ENCODE measurements at places on chromosomes 13 and 19.

GRCh38 chr13:79647533-79647932 is 166.6 kb downstream of the NDFIP2 start:
- DNase-seq: no peak

GRCh38 chr19:15112385-15112784 is 5.2 kb downstream of the SYDE1 start:
- no peak for DNase-seq

GRCh38 chr19:32555786-32556185 is 25.2 kb upstream of the PDCD5 start:
- no peak for DNase-seq

DNA sequence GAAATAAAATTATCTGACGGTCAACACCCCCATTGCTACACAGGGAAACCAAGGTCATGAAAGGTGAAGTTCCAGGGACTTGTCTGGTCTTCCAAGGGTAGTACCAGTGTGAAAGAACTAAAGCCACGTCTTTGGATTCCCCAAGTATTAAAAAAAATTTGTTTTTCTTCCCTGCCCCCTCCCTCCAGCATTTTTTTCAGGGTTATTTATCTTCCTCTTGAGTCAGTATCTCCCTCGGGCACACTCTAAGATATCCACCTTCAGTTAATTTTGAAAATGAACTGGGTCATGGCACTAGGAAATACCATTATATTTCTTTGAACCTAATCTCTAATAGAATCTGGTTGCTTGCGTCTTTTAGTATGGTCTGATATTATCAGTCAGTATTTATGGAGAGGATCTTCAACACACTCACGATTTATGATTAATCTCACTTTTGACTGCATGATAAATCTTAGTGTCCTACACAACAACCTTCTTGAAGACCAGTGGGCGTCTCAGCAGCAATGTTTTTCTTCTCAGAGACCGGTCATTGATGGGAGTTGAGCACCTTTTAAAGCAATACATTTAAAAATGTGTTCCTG is 9.1 kb downstream of the ATP8A2 start:
- DNase-seq: no peak

- DNase-seq: no peak
Measured at GRCh38 chr19:19670070-19670551, 1.5 kb downstream of the ZNF101 start.

GRCh38 chr13:31437975-31438374 is 238.2 kb downstream of the B3GLCT start:
- DNase-seq: no peak

DNA sequence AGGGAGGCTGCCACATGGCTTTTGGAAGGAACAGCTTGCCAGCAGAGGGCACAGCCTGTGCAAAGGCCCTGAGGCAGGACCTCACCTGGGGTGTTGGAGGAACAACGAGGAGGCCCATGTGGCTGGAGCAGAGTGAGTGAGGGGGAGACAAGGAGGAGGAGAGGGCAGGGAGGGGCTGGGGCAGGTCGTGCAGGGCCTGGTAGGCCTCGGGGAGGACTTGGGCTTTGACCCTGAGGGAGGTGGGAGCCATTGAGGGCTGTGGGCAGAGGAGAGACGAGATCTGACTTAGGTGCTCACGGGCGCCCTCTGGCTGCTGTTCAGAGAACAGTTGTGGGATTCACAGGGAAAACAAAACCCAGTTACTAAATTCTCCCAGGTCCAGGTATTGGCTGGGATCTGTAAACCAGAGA is 25.2 kb downstream of the ZNRF4 start:
- DNase-seq: no peak

- no peak for DNase-seq
Measured at GRCh38 chr13:102255409-102255808, 146.4 kb downstream of the FGF14 start.

GRCh38 chr19:38850976-38851621 is 1.3 kb upstream of the HNRNPL start:
- DNase-seq: peak; percentile 88

DNA sequence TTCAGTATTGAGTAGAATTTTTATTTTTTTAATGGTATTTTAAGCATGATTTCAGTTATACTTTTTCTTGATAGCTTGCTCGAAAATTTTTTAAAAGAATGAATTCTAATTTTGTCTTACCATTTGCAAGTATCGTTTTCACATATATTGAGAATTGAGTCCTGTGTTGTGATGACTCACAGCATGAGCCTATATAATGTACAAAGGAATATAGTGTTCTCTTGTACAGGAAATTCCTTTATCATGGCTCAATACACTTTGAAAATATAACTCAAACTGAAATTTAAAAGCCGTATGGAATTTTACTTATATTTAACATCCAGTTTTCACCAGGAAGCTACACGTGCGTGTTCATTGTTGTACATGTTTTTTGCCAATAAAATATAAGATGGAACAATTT is 161.1 kb upstream of the TMTC4 start:
- DNase-seq: no peak

GRCh38 chr19:7507884-7508283 is 8.0 kb upstream of the ZNF358 start:
- DNase-seq: peak; percentile 37
